ENCODE measurements at places on chromosomes 1 and 21.

DNA sequence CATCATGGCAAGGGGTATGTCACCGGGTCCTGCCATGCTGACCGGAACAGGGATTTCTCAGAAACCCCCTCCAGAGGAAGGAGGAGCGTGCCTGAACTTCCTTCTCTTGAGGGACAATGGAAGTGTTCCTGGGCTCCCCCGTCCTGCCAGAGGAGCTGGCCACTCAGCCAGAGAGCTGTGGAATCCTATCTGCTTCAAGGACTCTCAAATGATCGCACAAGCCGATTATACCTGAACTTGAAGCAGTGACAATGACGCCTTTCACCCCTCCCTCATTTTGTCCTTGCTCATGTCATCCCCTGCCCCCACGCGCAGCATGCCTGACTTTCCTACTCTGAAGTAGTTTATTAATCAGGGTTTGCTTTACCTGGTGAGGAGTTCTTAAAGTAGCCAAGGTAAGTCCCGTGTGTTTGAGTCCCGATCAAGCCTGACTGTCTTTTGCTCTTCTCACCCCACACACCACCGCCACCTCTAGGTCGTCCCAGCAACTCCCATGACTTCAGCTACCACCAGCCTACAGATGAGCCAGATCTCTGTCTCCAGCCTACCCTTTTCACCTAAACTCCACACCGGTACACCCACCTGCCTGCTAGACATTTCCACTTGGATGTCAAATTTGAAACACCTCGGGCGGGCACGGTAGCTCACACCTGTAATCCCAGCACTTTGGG is 25.0 kb upstream of the PRELP start:
- DNase-seq: no peak

DNA sequence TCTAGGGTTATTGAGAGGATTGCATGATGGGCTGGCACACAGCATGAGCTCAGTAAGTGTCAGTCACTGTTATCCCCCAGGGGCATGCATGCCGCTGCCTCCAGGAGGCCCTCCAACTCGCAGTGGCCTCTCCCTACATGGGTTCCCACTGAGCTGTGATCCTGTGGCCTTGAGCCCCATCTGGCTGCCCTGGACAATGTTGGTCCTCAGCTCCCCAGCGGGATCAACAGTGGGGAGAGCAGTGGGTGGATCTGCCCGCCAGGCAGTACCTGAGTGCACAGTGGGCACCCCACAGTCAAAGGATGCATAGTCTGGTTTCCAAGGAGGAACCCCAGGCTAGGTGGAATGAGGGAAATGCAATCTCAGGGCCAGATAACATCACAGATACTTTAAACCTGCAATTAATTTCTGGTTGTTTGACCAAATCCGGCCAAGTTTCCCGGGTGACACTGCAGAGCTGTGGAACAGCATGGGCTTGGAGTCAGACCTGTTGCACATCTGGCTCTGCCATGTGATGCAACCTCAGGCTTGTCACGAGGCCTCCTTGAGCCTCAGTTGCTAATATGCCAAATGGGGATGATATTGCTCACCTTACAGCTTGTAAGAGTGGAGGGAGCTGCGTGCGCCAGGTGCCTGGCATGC is 9.3 kb downstream of the PADI3 start:
- no peak for DNase-seq

GRCh38 chr1:21552715-21553114 is 43.5 kb downstream of the ALPL start:
- peak; percentile 46 for DNase-seq

- DNase-seq: no peak
These were observed 11.7 kb upstream of the FGR start for GRCh38 chr1:27646676-27647075.

DNA sequence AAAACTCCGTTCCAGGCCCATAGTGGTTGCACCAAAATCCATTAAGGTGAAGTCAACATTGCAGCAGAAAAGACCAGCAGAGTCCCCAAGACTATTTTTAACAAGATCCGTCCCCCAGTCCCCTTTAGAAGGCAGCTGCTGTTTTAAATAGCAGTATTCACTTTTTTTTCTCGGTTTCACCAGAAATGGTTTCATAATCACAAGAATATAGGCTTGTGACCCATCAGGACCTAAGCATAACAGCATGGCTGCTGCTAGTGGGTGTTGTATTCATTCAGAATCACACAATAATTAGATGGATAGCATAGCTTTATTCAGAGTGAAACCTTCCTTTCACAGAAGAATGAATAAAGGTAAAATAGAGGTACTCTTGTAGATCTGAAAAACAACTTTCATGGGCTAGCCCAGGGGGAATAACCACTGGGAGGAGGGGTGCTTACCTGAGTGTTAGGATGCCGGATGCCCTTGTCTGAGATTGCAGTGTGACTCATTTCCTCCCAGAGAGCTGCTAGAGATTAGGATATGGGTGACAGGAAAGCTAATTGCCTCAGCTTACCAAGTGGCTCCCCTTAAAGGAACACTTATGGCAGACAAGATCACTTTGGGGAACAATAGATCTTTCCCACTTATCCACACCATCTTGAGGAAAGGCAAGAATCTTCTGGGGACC is 35.0 kb downstream of the ACKR1 start:
- DNase-seq: no peak

DNA sequence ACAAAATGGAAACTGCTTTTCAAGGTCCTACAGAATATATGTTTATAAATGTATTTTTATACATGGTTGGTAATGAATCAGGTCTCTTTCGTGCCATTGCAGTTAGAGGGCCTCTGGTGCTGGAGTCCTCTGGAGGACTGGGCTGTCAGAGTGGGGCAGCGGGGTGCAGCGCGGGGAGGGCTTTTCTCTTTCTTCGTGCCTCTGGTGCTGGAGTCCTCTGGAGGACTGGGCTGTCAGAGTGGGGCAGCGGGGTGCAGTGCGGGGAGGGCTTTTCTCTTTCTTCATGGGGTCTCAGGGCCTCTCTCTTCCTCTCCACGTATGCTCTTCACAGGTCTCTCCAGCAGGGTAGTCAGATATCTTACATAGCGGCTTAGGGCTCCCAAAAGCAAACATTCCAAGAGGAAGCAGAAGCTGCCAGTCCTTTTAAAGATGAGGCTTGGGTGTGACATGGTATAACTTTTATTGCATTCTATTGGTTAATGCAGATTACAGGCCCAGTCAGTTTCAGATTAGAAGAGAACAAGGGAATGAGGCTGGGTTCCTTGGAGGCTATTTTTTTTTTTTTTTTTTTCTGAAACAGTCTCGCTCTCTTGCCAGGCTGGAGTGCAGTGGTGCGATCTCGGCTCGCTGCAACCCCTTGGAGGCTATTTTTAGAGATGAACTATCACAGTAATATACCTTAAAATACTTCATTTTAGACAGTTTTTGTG is 13.1 kb downstream of the SDCCAG8 start:
- peak; percentile 34 for DNase-seq

DNA sequence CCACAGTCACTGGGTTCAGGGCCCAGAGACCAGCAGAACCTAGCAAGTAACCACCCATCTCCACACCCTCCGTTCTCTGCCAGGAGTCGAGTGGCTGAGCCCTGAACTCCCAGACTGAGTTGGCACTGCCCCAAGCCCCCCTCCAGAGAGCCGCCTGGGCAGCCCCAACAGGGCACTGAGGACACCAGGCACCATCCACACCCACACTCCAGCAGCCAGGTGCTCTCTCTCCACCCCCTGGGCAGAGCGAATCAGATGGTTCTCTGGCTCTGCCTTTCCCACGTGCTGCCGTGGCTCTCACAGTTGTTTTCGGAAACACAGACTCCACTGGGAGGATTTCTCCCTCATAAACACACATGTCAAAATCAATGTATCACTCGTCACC is 13.6 kb downstream of the WDR4 start:
- DNase-seq: no peak

DNA sequence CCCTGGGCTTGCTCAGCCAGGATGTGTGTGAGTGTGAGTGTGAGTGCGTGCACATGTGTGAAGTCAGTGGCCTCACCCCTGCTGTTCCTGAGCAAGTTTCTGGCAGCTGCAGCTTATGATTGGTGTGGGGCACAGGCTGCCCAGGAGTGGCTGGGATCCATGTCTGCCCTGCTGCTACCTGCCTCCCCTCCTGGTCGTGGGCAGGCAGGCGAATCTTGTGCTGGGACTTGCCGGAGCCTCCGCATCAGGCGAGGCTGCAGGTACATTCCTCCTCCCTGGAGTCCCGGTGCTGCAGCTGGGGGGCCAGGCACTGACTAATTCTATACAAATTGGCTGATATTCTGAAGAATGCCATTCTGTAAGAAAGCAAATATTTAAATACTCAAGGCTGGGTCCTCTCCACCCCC is 85.6 kb upstream of the WNT4 start:
- no peak for DNase-seq

DNA sequence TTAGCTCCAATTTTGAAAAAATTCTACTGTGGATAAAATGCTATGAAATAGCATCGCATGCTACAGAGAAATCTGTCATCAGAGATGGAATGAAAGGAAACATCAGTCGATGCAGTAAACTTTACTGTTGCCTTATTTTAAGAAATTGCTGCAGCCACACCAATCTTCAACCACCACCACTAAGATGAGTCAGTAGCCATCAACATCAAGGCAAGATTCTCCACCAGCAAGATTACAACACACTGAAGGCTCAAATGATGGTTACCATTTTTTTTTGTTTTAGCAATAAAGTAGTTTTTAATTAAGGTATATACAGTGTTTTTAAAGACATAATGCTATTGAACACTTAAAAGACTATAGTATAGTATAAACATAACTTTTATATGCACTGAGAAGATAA is 95.6 kb upstream of the JUN start:
- DNase-seq: no peak

- no peak for DNase-seq
These were observed at the start of gene WNT9A for GRCh38 chr1:227947676-227948492. WNT9A (minus strand) TSS chr1:227947932; CDS start chr1:227947887, 45 bp downstream.

- no peak for DNase-seq
These were observed 47.2 kb upstream of the ECE1 start for GRCh38 chr1:21337454-21337927.

- DNase-seq: no peak
These were observed 2.9 kb upstream of the SYT2 start for GRCh38 chr1:202713110-202713509.

DNA sequence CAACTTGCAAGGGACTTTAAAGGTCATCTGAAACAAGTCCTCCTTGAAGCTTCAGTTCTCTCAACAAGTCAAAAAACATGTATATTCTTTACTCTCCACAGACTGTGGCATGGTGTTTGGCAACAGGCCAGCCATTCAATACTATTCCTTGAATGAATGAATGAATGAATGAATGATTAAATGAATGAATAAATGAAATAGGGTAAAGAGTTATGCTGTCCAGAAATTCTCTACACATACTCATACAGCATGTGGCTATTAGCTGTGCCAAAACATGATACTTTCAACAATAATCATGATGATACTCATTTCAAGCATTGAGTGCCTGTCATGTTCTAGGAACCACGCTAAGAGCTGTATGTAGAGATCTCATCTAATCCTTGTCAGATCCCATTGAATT is 356.1 kb downstream of the BARHL2 start:
- no peak for DNase-seq

GRCh38 chr1:95386915-95387314 is 152.9 kb downstream of the RWDD3 start:
- no peak for DNase-seq

DNA sequence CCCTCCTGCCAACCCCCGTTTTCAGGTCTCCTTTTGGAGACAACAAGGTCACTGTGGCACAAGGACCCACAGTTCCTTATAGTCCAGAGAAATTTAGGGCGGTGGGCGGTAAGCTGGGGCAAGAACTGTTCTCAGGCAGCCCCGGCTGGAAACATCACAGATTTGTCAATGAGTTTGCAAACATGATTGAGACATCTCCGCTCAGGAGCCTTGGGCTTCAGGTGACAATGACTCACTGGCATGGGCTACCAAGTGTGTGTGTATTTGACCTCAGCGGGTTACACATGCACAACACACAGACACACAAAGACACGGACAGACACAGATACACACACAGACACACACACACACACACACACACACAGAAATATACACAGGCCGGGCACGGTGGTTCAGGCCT is 58.2 kb upstream of the ABCG1 start:
- DNase-seq: peak; percentile 62

DNA sequence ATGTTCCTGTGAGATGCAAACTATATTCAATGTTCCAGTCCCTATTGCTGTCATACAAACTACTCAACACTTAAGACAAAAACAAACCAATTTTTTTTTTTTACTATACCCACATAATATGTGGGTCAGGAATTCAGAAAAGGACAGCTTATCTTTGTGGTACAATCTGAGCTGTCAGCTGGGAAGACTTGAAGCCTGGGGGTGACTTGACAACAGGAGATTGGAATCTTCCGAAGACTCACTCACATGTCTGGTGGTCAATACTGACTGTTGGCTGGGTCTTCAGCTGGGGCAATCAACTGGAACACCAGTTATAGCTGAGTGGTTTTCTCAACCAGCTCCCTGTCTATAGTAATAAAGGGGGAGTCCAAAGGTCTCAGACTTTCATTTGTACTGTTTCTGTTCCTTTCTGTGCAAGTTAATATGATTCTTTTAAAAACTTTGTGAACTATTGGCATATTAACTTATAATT is 81.7 kb upstream of the ATP1B1 start:
- no peak for DNase-seq

DNA sequence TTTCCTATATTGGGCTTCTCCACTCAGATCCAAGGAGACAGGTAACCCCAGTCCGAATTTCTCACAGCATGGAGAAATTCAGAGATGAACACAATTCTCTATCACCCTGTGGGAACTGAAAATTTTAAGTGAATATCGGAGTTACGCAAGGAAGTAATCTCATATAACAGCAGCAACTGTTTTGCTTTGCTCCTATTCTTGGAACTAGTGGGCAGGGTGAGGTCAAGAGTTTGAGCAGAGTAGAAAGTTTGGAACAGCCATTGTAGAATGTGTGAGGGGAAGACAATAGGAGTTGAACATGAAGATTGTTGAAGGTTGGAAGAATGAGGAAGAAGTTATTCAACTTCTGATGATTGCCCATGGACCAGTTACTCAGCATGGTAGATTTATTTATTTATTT is 24.3 kb upstream of the SLC35D1 start:
- no peak for DNase-seq

- DNase-seq: no peak
These were observed 4.1 kb downstream of the CRYBG2 start for GRCh38 chr1:26349877-26350244.

- peak; percentile 54 for DNase-seq
These were observed 8.2 kb downstream of the HAPLN2 start for GRCh38 chr1:156627313-156627880.

- no peak for DNase-seq
These were observed 40.2 kb downstream of the TBCE start for GRCh38 chr1:235407419-235407818.

Measured in inflammatory macrophage (primary cell).